Stimulated activated CD8-positive, alpha-beta memory T cell treated with anti-CD3 and anti-CD28 coated beads, Interleukin-2, amount 100 ng/mL, for 1 hour (primary cell): ENCODE measurements at places on chromosomes 13 and 19.

GRCh38 chr19:4737955-4738600 lies 14.4 kb upstream of the DPP9 start:
- DNase-seq = no peak

- no peak for DNase-seq
Measured at GRCh38 chr19:932648-933552, 7.1 kb downstream of the ARID3A start.

- no peak for DNase-seq
Measured at GRCh38 chr13:39961036-39961435, 305.6 kb downstream of the COG6 start.

GRCh38 chr13:107351305-107351704 lies 783.4 kb upstream of the ARGLU1 start:
- DNase-seq = no peak

DNA sequence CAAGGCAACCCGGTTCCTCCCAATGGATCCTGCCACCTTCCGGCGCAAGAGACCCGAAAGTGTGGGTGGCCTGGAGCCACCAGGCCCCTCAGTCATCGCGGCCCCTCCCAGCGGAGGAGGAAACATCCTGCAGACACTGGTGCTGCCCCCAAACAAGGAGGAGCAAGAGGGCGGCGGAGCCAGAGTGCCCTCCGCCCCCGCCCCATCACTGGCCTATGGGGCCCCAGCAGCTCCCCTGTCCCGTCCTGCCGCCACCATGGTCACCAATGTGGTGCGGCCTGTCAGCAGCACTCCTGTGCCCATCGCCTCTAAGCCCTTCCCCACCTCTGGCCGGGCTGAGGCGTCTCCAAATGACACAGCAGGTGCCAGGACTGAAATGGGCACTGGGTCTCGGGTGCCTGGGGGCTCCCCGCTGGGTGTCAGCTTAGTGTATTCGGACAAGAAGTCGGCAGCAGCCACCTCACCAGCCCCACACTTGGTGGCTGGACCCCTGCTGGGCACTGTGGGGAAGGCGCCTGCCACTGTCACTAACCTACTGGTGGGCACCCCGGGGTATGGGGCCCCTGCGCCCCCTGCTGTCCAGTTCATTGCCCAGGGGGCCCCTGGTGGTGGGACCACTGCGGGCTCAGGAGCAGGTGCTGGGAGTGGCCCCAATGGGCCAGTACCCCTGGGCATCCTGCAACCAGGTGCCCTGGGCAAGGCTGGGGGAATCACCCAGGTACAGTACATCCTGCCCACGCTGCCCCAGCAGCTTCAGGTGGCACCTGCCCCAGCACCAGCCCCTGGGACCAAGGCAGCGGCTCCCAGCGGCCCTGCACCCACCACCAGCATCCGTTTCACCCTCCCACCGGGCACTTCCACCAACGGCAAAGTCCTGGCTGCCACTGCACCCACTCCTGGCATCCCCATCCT lies 11.2 kb upstream of the PRR19 start:
- no peak for DNase-seq

GRCh38 chr19:53642381-53643099 lies 10.7 kb downstream of the DPRX start:
- DNase-seq = no peak

DNA sequence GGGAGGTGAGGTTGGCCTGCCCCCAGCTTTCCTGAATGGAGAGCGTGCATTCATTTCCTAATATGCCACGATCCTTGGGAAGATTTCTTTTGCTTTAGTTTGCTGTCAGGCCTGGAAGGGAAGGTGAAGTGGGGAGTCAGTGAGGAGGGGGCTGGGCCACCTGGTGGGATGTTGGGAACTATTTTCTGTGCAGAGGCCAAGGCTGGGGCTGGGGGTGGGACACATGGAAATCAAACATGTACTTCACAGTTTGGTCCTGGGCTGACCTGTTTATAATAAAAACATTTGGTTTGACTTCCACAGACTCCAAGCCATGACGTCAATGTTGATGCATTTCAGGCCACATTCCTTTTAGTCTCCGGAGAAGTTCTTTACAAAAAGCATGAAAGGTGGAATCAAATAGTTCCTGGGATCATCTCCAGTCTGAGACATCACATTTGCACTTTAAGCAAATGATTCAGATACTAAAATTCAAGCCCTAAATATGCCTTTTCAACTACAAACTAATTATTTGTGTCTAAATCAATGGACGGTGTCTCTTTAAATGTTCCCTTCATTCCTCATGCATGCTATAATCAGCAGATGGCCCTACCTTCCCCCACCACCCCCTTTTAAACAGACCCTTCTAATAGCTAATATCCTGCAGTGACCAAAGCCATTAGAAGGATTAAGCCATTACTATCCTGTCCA lies 41.5 kb upstream of the MEDAG start:
- DNase-seq = no peak

GRCh38 chr13:26412936-26413716 lies 144.4 kb upstream of the WASF3 start:
- DNase-seq = no peak

DNA sequence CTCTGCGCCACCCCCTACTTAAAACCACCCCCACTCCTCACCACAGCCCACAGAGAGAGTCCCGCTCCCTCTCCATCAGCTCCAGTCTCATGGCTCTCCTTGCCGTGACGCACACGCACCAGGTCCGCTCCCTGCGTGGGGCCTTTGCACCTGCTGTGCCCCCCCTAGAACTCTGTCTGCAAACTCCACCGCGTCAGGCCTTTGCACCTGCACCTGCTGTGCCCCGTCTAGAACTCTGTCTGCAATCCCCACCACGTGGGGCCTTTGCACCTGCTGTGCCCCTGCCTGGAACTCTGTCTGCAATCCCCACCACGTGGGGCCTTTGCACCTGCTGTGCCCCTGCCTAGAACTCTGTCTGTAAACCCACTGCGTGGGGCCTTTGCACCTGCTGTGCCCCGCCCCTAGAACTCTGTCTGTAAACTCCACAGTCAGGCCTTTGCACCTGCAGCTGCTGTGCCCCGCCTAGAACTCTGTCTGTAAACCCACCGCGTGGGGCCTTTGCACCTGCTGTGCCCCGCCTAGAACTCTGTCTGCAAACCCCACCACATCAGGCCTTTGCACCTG lies 4.2 kb downstream of the SHC2 start:
- no peak for DNase-seq

- no peak for DNase-seq
Measured at GRCh38 chr19:8335343-8336071, 7.6 kb downstream of the KANK3 start.

DNA sequence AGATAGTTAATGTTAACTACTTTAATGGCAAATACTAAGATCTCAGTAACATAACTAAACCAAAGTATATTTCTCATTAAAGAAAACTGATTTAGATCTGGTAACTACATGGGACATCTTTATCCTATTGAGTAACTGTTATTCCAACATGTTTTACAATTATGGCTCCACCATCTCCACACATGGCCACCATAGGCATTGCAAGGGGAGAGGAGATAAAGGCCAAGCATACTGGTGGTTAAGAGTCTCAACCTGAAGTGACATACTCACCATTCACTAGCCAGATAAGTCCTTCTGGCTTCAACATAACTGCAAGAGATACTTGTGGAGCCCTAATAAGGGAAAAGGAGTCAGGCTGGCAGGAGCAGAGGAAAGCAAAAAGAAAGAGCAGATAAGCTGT lies 1586.4 kb upstream of the SPRY2 start:
- DNase-seq = no peak

GRCh38 chr19:31220540-31220939 lies 128.7 kb downstream of the TSHZ3 start:
- no peak for DNase-seq

DNA sequence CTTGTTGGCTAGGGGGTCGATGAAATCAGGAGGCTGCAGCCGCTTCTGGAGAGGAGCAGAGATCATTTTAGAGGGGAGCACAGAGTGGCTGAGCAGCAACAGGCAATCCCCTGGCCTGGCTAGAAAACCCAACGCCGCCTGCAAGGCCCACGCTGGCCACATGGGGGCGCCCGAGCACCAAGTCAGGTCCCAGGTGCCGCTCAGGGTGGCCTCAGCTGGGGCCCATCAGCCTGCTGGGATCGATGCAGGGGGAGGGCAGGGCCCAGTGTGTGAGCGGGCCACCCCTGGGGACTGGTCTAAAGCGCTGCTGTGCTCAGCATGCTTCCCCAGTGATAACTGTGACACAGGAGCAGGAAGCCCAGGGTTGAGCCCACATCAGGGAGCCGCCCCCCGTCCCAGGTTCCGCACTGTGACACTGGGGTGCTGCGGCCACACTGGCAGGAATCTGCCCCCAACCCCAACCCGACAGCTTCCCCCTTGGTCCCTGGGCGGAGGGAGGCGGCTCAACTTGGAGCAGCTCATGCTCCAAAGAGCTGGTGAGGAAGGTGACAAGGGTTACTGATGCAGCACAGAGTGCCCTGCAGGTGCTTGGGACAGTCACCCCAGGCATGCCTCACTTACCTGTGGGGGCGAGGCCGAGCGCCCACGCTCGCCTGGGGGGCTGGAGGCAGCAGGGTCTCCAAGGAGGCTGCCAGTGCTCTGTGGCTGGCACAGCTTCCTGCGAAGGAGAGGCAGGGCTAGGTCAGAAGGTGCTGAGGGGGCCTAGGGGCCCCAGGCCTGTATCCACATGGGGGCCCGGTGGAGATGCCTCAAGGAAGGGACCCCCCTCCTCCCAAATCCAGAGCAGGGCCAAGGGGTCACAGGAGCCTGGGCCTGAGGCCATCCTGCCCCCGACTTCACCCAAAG lies 13.3 kb upstream of the ISYNA1 start:
- peak; percentile 80 for DNase-seq

DNA sequence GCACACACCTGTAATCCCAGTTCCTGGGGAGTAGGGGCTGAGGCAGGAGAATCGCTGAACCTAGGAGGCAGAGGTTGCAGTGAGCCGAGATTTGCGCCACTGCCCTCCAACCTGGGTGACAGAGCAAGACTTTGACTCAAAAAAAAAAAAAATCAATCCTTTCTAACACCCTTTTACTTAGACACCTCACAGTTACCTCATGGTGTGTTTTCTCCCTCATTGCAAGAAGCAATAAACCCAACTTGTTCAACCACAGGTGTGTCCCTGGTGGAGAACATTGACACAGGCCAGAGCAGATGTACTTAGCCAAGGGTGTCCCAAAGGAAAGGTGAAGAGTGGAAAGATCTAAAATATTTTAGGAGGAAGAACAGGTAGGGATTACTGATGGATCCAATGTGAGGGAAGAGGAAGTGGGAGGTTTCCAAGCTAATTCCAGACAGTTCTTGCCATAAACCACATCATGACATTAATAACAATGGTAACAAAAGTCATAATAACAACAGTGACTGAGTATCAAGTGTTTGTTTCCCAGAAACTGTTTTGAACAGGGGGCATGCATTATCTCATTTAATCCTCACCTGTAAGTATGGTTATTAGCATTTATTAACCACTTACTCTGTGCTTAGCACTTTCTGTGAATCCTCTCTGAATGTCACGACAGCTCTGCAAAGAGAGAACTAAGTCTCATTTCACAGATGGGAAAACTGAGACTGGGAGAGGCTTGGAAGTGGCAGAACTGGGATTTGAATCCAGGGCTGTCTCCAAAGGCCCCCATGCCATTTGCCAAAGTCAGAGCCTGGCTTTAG lies 3.1 kb upstream of the LYPD3 start:
- no peak for DNase-seq

DNA sequence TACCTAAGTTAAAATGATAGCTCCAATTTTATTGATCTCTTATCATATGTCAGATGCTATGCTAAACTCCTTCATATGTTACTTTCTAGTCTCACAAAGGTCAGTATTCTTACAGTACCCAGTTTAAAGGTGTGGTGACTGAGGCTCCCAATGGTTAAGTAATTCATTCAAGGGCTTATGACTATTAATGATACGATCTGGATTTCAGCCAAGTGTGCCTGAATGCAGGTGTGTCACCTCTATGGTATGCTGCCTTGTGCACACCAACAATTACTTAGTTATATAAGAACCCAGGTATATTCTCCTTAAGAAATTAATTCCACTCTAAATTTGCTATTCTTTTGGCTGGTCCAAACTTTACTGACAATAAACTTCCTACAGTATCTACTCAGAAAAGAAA lies 84.6 kb upstream of the TRPC4 start:
- DNase-seq = no peak

DNA sequence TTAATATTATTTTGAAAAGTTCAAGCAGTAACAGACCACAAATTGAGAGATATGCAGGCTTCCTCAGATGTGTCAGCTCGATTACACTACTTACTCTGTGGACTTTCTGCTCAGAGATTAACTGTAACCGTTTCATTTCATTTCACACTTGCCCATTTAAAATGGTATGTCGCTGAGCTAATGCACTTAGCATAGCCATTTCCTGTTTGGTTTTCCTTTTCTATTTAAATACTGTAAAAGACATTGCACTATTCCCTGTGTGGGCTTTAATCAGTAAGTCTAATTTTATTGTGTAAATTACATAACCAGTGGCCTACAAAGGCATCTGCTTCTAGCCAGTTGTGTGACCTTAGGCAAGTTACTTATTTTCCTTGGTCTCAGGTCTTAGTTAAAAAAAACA lies 237.6 kb downstream of the LACC1 start:
- DNase-seq = no peak

DNA sequence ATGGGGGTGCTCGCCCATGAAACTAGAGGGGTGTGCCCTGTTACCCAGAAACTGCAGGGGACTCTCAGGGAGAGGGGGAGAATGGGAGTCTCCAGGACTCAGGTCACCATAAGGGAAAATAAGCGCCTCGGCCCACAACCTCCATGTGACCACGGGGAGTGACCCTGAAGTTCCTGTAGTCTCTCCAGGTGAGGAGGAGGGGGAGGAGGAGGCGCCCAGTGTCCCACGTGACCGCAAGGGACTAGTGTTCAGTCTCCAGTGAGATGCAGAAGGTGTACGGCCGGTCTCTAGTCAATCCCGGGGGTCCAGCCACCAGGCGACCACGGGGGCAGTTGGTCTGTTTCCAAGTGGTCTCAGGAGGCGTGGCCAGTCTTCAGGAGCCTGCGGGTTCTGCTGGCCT lies 16.0 kb downstream of the TM6SF2 start:
- DNase-seq = no peak

GRCh38 chr19:28883241-28883693 lies 329.7 kb downstream of the UQCRFS1 start:
- DNase-seq = no peak

DNA sequence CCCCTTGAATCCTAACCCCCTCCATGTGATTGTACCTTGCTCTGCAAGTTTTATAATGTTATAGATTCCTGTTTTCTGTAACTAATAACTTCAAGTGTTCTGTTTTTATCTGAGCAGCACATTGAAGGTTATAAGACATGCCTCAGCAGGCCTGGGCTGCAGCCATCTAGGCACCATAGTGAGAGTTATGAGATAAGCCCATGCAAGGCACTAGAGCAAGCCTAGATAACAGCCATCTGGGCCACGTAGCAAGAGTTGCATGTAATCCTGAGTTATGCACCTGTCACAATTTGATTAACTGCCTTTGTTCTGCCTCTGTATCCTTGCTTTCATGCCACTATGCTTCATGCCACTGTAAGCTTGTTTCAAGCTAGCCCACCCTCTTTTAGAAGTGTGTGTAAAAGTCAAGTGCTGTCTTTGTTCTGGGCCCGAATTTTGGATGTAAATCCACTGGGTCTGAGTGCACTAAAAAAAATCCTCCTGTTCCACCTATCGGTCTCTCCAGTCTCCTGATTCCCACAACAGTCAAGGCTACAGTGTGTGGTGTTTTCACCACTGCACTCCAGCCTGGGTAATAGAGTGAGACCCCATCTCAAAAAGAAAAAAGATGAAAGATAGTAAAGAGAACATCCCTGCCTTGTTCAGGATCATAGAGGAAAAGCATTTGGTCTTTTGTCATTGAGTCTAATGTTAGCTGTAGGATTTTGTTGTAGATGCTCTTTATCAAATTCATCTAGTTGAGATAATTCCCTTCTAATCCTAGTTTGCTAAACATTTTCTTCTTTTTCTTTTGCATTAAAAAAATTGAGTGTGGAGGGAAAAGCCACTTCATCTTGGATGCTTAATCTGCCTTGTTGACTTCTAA lies 16.0 kb upstream of the KBTBD6 start:
- no peak for DNase-seq

GRCh38 chr13:59701261-59701660 lies 462.5 kb downstream of the DIAPH3 start:
- no peak for DNase-seq
